ENCODE measurements at places on chromosomes 2 and 18.

GRCh38 chr18:44134447-44134846 is 546.2 kb upstream of the SETBP1 start:
- no peak for DNase-seq

- no peak for DNase-seq
These were observed 271.0 kb upstream of the HS6ST1 start for GRCh38 chr2:128589681-128590080.

- DNase-seq, result no peak
These were observed 34.2 kb downstream of the ABCA12 start for GRCh38 chr2:215104226-215104625.

DNA sequence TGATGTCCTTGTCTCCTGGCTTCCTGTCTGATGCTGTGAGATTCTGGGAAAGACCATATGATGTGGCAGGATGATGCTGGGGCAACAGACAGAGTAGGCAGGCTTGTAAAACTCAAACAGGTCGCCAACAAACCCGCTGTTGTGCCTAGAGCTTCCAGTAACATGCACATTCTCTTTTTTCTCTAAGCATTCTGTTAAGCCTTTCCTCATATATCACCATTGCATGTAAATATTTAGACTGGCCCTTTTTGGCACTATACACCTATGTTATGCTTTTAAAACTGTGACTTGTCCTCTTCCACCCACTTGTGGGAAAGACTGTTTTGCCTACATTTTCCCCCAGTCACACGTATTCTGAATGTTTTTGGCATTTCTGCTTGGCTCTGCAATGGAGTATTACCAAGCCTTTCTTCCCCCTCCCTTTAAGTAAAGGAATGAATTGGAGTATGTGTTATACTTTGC is 250.4 kb upstream of the TANK start:
- no peak for DNase-seq

DNA sequence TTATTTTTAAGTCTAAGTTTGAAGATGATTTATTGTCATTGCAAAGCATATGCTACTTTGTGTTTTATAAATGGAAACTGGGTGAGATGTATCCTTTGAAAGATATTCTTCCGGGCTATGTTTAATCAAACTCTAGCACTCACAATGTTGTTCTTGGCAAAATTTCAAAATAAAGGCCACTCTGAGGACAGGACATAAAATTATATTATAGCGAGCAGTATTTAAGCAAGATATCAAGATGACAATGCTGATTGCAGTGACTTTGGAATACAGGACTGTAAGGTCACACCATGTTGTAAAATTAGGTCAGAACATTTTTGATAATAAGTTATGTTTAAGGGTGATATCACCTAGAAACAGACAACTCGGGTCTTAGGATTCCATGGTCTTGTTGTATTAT is 14.2 kb downstream of the RPRM start:
- DNase-seq, result no peak

DNA sequence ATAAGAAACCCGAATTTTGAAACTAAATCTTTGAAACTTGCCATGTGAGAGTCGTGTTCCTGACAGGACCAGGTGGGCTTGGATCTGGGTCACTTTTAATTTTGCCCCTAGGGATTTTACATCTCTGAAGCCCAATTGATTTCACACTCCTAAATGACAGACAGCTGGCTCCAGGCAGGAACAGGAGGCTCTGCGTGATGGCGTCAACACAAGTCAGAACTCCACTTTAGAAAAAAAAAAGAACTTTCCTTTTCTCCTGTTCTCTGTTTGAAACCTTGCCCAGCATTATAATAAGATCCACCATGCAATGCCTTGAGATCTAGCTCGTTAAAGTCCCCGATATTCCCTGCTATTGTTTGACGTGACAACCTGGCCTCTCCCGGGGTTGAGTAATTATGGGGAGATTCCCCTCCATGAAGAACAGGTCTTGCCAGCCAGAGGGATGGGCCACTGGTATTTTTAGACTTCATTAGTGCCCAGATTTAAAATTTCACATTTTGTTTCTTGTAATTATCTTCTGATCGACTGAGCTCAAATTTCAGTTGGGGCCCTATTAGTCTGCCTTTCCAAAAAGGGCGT is 260.3 kb downstream of the KLHL29 start:
- no peak for DNase-seq

GRCh38 chr2:133553838-133554408 is 14.3 kb downstream of the NCKAP5 start:
- no peak for DNase-seq

DNA sequence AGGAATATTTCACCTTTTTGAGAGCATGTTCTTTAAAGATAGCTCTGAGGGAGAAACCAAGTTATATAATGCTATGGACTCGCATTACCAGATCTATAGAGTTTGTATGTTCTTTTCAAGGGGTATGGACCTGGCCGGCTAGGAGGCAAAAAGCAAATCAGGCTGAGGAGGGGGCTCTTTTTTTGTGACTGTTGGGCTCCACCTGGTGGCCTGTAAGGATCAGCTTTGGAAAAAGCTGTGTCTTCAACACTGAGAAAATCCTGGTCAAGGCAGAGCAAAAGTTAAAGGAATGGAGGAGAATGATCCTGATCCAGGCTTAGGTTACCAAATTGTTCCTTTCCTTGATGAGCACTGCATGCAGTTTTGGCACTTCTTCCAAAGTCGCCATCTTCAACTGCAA is 180.5 kb downstream of the DIS3L2 start:
- DNase-seq, result no peak

Data from skeletal muscle cell (primary cell).